Neural progenitor cell (in vitro differentiated cells): ENCODE measurements at places on chromosomes 6 and 20. TPM values are rescaled to one million over a fixed set of nuclear protein-coding genes. Genes with fewer than 3 reads are reported as not detected.

DNA sequence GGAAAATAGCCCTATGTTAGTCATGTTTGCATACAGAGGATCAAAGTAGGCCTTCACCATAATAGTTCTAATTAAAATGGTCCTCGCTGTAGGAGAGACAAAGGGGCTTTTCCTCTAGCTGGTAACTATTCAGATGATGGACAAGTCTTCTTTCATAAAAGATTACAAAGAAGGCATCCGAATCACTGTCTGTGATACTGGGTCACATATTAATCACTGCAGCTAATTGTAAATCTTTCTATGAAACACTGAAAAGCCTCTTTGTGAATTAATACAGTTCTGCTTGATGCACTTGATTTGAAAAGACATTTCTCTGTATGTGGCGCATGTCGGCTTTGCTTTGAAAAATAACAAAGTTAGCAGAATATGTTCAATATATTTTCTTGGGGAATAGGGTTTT is 520.8 kb downstream of the KIF16B start:
- DNase-seq, result no peak

GRCh38 chr20:16615199-16615598 is 42.0 kb upstream of the KIF16B start:
- no peak for DNase-seq

- DNase-seq, result no peak
Observed at GRCh38 chr6:84172080-84172479, 55.4 kb downstream of the CEP162 start.

DNA sequence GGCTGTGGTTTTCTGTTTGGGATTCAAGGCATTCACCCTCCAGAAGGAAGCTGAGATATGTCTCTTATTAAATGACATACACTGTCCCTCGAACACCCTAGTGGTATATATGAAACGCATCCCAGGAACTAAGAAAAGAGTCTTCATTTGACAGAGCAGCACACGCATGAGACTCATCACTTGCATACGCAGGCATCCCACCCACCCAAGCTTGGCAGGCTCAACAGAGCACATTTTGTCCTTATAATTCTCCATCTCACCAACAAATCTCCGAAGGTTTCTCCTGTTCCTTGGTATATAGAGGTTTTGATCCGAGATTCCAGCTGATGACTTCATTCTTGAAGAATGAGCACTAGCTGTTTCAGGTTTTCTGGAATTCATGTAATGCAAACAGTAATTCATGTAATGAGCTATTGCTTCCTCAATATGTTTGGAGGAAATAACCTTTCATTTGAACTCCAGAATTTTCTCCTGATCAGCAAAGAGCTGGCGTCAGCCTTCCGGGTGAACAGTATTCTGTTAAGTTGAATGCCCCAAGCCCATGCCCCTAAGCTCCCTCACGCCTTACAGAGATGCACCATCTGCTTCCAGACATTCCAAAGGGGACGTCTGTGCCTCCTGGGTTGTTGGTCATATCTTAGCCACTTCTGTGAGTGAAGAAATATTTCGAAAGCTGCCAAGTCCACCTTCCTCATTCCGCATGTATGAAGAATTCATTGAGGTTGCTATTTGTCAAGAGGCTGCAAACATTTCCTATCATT is 66.0 kb upstream of the CDH4 start:
- no peak for DNase-seq

GRCh38 chr6:146700078-146700686 is 101.4 kb downstream of the ADGB start:
- DNase-seq, result peak; percentile 82

DNA sequence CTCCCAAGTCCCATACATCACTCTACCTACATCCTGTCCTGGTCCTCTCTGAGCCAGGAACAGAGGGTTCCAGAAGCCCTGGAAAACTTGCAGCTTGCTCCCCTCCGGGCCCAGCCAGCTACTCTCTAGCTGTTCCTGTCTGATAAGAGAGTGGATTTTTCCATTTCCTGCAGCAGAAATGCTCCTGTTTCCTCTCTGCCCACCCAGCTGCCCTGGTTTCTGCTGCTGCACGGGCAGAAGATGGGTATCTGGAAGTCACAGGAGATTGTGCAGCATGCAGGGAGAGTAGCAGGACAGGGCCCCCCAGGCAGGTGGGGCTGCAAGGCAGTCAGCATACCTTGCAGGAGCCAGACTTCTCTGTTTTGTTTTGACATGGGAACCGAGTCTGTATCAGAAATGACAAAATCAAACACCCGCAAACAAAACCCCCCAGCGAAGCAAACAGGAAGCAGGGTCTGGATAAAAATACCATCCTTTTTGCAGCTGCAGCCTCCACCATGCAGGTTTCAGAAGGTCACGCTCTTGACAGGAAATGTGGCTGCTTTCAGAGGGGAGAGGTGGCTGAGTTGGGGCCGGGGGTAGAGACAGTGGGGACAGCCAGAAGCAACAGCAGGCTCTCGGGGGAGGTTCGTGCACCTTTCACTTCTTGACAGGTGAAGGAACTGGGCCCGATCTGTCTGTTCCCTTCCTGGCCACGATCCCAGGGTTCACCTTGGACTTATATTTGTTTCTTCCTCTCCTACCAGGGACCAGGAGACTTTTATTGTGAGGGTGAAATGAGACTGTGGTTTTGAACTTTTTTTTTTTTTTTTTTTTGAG is 50.8 kb upstream of the FAM83D start:
- DNase-seq, result no peak

DNA sequence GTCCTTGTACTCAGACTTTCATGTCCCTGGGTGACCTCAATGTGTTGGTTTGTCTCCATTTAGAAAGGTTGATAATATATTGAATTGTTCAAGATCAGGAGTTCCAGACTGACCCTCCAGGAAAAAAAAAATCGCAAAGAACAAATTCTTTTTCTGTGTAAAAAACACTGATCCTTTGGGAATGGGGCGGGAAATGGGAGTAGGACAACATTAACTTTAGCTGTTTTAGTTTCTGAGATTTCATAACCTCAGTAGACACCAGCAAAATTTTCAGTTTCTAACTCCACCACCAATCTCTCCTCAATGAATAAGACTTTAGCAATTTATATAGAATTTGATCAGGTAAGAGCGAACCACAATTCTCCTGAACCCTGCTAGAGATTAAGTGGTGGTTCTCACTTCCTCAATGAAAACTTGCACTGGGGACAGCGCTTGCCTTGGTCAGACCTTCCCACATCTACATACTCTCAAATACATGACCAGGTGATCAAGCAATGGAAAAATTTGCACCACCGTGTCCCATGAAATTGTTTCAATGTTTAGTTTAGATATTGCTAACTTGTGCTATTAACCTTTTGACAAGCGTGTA is 231.2 kb upstream of the PLN start:
- no peak for DNase-seq

- no peak for DNase-seq
Observed at GRCh38 chr6:132143258-132143657, 192.1 kb upstream of the CCN2 start.

- DNase-seq, result peak; percentile 44
Observed at GRCh38 chr20:62303340-62304226, 786 bp downstream of the ADRM1 start.

- peak; percentile 85 for DNase-seq
Observed at GRCh38 chr20:62824476-62825332, 7.9 kb downstream of the COL9A3 start.

DNA sequence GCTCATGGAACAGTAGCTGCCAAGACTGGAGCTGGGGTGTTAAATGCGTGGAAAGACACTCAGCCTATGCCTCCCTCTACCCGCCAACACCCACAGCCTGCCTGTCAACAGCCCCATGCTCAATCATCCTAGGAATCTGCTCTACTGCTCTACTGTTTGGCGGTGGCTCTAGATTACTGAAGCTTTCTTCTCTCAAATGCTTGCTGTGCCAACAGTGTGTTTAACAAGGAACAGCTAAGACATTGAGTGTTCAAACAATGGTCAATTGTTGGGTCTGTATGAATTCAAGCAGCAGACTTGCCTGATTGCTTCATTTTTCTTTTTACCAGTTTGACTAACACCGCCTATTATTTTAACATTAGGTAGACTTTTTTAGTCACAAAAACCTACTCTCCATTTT is 258.6 kb downstream of the SOD2 start:
- no peak for DNase-seq

DNA sequence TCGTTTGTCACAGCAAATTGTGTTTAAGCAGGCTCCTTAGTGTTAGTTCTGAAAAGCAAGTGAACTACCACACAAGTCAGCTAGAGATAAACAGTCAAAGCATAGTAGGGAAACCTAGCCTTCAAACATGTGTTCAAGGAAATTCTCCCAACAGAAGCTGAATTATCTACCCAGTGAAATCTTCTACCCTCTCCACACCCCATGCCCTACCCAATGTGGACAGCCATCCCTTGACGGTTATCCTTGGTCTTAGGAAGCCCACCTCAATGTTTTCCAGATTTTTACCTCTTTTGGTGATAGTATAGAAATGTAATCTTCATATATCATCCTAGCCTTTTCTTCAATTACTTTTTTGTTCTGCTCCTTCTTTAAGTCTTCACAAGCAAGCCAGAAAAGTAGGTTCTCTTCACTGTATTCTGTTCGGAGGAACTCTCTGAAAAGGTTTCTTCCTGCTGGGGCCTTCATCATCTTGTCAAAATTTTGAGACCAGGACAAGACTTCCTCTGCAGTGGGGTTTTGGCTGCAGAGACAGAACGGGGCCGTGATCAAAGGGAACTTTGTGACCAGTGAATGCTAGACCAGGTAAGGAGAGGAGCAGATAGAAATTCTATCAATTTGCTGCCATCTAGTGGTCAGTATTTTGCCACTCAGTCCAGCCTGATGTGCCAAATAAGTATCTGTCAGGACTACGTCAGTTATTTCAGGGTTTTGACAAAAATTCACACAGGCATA is 21.6 kb upstream of the MTRF1L start:
- peak; percentile 74 for DNase-seq

DNA sequence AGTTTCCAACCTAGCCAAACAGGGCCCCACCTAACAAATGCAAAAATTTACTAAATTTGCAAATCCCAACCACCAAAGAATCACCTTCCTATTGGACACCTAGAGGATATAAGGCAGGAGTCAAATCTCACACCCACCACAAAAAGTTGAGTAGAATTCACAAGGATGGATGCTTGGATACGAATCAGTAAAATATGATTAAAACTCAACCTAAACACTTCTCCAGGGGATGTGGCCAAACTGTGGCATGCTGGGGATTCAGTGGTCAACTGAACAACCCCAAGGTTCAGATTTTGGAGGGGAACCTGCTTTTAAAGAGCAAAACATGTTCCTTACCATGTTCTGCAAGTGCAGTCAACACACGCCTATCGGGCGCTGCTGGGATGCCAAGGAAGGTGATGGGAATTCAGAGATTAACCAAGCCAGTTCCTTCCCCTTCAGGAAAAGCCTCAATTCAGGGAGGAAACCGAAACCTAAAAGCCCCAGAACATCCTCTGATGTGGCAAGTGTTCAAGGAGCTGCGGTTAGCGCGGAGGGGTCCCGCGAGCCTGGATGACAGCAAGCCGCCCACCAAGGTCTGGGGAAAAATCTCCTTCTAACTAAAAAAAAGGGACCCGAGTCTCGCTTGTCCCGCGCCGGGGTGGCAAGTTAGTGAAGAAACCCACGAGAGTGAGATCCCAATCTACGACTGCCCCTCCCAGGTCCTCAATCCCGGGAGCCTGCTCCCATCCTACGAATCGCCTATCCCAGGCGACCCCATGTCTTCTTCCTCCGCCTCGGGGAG is 902 bp downstream of the SAMHD1 start:
- peak; percentile 44 for DNase-seq

GRCh38 chr20:37265152-37265551 is 3.5 kb upstream of the GHRH start:
- DNase-seq, result no peak

- peak; percentile 30 for DNase-seq
Observed at GRCh38 chr6:132259070-132259469, 142.2 kb downstream of the MOXD1 start.

GRCh38 chr20:58073945-58074856 is 154.3 kb downstream of the ANKRD60 start:
- no peak for DNase-seq

DNA sequence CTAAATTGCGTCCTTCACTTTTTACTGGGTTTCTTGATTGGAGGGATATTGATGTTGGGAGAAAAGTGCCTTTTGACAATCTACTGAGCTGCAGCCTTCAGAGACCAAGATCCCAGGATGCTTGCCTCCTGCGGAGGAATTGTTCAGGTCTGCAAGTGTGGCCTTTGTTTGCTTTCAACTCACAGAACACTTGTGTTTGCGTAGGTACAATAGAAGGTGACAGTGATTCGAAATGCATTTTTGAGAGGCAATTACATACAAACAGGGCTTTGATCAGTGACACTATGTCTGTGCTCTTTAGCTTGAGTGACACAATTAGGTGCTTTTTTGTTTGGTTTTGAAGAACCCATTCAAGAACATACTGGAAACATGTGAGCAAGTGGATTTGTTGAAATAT is 600.6 kb downstream of the QKI start:
- peak; percentile 89 for DNase-seq

DNA sequence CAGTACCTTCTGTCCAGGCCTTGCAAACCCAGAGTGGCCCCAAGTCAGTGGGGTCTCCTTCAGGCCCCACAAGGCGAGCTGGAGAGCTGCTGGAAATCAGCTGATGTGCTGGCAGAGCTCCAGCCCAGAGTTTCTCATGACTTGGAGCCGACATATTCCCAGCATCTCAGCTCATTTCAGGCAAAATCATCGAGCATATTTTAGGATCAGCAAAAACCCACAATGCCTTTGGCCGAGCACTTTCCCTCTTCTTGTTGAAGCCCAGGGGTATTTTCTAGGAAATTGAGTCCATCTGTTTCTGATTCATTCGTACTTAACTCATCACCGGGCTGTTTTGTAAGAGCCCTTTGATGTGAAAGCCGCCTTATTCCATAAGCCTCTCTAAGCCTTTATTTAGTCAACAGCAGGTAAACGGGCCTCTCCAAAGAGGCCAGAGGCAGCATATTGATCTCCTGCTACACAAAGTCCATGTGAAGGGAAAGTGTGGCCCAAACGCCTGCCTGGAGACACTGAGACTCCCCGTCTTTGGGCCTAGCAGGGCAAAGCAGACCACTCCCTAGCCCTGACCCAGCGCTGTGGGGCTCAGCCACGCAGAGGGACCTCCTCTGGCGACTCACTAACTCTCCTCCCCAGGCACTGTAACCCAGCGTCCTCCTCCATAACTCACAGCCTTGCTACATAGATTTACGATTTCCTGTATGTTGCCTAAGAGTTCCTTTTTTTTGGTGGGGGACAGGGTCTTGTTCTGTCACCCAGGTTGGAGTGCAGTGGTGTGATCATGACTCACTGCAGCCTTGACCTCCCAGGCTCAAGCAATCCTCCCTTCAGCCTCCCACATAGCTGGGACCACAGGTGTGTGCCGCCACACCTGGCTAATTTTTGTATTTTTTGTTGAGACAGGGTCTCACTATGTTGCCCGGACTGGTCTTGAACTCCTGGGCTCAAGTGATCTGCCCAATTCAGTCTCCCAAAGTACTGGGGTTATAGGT is 12.1 kb upstream of the C20orf203 start:
- peak; percentile 56 for DNase-seq

GRCh38 chr6:143127941-143128680 is 67.4 kb downstream of the AIG1 start:
- no peak for DNase-seq

GRCh38 chr6:168031411-168031971 is 34.0 kb downstream of the KIF25 start:
- DNase-seq, result no peak

Gene TMC2
- total RNA-seq, result not detected in 2 replicates

Gene BCAS1
- total RNA-seq, result not detected in 2 replicates

Gene DUSP15
- 0.45 and 1.1 TPM in 2 replicates for total RNA-seq

Gene CCN5
- not detected in 2 replicates for total RNA-seq

Gene LRRN4
- total RNA-seq, result not detected in 2 replicates

Gene GPSM3
- 3.4 and 4.5 TPM in 2 replicates for total RNA-seq

Gene FLRT3
- total RNA-seq, result 24.0 and 41.8 TPM in 2 replicates

Gene SOX12
- 5.3 and 26.6 TPM in 2 replicates for total RNA-seq

Gene SLC17A1
- not detected in 2 replicates for total RNA-seq
